ENCODE measurements at places on chromosomes 5 and 9.
A peak's percentile ranks its signal among the peaks of the same experiment; 100 is the strongest.

GRCh38 chr5:96196890-96197289 lies 235.2 kb upstream of the ELL2 start:
- no peak for DNase-seq

DNA sequence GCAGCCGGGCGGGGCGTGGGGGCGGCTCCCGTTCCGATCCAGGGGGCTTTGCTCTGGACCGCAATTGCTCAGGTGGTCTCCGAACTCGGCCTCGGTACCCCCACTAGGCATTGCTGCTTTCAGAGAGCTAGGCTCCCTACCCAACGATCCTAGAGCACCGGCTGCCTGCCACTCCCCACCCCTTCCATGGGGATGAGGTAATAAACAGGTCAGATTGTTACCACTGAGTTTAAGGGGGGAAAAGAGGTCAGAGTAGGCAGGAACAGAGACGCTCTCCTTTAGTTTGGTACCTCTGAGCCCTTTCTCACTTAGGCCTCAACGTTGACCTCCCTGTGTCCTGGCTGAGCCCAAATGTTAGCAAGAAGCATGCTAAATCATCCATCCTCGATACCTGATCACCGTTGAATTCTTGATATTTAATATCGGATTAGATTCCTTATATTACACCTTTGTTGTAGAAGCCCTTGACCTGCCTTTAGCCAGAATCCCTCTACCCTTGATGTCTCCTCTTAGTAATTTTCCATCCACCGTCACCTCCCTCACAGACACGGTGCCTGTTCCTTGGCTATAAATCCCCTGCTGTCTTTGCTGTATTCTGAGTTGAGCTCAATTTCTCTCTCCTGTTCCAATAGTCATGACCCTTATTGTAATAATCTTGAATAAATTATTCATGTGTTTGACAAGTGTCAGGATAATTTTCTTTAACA lies 588 bp upstream of the PLPP1 start:
- DNase-seq = no peak

DNA sequence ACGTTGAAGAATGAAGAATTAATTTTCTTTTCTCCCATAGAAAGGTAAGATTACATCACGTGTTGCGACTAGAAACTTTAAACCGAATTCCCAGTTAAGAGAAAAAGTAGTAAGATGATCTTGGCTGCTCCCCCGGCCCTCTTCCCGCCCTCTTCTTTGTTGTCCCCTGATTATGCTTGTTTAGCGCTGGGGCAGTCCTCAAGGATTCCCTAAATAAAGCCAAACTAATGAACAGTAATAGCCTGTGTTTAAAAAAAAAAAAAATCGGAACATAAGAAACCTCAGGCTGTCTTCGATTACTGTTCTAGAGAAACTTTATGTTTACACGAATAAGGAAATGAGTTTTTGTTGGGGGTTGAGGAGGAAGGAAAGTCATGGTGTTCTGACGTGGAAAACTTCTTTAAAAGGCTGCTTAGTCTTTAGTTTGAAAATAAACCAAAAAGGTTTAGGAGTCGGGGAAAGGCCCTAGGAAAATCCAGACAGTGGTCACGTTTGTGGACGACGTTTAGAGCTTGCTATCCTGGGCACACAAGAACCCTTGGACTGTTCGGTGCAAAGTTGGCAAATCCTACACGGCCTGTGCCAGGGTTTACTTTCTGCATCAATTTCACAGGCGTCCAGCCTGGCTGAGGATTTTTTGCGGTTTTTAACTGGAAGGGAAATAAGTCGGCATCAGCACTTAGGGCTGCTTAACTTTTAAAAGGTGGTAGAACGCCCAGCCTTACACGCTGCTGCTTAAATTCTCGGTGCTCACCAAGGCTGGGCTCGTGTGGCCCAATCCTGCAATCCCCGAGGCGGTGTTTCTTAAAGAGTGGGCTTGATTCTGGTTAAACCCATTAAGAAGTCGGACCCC lies 1.1 kb upstream of the MAT2B start:
- DNase-seq = peak; percentile 37

DNA sequence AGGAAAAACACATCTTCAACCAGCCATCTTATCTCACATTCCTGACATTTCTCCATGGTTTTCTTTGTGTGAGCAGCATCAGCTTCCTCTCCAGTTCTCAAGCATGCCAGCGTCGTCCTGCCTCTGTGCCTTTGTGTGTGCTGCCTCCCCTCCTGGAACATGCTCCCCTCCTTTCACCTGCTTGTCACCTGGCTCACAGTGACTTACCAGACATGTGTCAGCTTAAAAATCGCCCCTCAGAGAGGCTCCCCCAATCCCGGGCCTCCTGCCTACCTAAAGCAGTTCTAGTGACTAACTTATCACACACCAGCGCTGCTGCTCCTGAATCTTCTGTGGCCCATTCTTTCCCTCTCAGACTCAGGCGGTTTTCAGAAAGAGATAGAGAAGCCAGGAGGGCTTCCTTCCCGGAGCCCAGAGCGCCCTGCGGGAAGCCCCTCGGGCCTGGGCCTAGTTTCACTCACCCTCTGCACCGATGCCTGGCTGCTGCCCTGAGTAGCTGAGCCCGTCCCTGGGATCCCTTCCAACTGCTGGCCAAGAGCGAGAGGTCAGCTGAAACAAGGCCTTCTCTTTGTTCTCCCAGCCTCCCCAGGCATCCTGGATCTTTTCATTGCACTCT lies 51.1 kb upstream of the MVB12B start:
- DNase-seq = no peak

- no peak for DNase-seq
These were observed 67.6 kb downstream of the FYB1 start for GRCh38 chr5:39151745-39152144.

DNA sequence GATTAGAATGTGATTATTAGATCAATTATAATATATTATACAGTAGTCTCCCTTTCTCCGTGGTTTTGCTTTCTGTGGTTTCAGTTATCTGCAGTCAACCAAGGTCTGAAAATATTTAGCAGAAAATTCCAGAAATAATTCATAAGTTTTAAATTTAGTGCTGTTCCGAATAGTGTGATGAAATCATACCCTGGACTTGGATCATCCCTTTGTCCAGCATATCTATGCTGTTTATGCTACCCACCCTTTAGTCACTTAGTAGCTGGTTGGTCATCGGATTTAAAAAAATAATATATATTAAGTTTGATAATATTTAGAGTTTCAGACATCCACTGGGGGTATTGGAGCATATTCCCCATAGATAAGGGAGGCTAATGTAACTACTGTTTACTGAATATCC lies 19.6 kb downstream of the RMI1 start:
- DNase-seq = no peak

DNA sequence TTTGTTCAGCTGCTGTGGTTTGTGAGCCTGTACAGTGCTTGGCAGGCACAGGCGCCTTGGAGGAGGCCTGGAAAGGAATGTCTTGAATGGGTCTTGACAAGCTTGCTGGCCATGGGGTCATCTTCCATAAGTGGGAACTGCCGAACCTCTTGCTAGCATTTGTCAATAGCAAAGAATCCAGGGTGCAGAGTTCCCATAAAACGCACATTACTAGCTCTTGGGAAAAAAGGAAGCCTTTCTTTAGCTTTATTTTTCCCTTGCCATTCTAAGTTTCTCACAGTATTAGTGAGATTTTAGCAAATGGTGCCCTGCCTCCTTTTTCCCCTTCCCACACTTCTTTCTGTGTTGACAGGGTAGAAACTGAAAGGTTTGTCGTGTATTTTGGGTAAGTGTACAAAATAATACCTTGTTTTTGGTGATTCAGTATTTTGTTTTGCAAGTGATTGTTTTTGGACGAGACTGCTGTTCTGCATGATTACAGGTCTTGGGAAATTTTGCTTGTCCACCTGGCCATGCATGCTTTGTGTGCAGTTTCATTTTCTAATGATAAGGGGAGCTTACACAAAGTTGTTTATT lies 82.0 kb downstream of the ADGRV1 start:
- no peak for DNase-seq

DNA sequence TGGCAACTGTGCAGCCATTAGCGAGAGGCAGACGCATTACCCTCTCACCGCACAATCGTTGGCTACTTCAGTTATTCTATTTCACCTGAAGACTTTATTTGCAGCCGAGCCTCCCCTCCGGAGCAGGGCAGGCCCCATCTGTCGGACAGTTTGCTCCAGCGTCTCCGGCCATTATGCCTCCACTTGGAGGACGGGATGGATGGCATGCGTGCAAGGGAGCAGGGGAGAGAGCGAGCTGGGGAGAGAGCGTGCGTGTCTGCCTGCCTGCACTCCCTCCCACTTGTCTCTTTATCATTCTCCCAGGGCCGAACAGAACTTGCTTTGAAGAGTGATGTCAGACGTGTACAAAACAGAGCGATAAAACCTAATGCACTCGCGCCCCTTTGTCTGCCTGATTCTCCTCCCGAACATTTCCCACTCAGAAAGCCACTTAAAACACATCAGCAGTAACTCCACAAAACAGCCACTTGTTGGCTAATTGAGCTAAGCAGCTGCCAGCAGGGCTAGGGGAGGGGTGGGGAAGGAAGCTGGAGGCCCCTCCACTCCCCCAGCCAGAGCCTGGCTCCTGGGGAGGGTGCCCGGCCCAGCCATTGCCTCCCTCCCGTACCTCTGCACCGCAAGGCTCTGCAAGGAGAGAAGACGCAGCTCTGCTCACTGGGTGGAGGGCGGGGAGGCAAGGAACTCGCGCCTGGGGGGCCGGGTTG lies 43.4 kb upstream of the FUBP3 start:
- DNase-seq = no peak
